ENCODE measurements at places on chromosomes 11 and 22.

- no peak for DNase-seq
These were observed 31.3 kb downstream of the MYO7A start for GRCh38 chr11:77159219-77159936.

DNA sequence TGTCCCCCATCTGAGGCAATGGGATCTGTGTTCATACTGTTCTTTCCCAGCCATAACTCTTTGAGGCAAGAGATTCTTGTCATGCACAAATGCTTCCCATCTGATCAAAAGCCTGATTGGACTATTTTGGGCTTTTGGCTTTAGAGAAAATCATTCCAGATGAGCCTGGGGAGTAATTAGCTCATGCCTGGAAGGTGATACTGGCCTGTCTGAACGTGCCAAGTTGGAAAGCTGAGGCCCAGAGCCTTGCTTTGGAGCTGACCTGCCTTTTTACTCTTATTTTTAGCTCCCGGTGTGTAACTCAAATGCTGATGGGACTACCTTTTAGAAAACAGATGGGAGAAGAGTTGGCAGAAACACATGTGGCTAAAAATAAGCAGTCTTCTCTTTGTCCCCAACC lies 105.0 kb downstream of the DBX1 start:
- no peak for DNase-seq

DNA sequence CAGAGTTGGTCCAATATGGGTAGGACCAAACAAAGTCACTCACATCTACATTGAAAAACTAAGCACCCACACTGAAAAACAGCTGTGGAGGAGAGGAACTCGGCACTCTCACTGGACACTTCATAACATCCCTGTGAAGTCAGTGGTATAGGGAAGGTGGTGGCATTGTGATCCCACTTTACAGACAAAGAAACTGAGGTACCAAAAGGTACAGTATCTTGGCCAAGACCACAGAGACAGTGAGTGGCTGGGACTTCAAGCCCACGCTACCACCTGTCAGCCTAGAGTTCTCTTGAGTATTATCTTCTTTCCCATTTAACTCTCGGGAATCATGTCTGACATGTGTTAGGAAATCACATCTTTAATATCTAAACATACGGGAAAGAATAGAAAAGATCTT lies 61.9 kb downstream of the SYN3 start:
- no peak for DNase-seq

- DNase-seq = no peak
These were observed 10.7 kb downstream of the ISX start for GRCh38 chr22:35076630-35077029.

DNA sequence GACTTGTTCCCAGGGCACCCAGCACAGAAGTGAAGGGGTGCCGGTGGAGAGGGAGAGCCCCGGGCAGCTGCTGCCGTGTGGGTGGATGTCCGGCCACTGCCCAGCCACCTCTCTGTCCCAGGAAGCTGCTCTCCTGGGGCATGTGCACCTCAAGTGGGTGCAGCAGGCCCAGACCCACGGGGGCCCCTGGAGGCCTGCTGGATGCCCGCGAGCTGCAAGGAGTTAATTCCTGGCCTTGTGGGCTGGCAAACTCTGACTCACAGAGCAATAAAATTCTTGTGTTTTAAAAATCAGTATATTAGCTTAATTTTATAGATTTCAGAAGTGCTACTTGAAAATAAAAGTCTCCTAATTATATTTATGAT lies 37.4 kb upstream of the KCNQ1OT1 start:
- DNase-seq = no peak

DNA sequence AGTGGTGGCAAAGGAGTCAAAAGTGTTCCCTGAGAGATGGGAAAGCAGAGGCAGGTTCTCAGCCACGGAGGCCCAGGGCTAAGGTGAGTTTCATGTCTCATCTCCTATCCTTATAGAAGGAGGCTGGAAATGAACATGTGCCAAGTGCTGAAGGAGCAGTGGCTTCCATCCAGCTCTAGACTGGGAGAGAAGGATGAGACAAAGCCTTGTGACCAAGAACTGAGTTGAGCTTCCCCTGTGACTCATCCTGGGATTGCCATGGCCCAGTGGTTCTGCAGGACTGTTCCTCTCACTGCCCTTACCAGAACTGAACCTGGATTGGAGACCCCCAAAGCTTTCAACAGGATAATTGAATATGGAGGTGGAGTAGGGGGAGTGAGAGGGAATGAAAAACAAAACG lies 16.7 kb upstream of the OR9Q1 start:
- no peak for DNase-seq

DNA sequence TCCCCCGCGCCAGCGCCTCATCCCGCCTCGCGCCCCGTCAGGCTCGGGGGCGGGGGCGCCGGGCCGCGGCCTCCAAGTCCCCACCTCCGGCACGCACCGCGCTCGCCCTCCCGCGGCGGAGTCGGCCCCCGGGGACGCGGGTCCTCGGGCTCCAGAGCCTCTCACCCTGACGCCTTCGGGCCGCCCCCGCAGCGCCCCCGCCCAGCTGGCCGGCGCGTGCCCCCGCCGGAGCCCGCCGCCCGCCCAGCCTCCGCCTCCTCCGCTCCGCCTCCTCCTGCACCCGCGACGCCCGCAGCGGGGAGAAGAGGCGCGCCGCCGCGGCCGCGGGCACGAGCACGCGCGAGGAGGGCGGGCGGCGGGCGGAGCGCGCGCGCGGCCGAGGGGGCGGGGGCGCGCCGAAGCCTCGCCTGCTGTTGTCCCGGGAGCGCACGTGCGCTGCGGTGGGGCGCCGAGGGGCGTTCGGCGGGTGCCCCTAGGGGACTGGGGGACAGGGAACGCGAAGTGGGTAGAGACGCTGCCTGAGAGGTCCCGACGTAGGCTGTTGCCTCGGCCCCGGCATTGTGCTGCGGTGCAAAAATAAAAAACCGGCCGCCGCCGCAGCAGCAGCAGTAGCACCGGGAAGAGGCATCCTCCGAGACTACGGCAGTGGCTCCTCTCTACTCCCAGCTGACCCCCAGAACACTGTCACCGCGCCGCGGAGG lies 87.4 kb upstream of the ARHGAP32 start:
- peak; percentile 65 for DNase-seq

- no peak for DNase-seq
These were observed 4.5 kb upstream of the TPBGL start for GRCh38 chr11:75236062-75236461.

- DNase-seq = no peak
These were observed 296.1 kb downstream of the RAB38 start for GRCh38 chr11:87879118-87879517.

GRCh38 chr11:6745465-6746015 lies 26.2 kb downstream of the OR2AG2 start:
- no peak for DNase-seq

DNA sequence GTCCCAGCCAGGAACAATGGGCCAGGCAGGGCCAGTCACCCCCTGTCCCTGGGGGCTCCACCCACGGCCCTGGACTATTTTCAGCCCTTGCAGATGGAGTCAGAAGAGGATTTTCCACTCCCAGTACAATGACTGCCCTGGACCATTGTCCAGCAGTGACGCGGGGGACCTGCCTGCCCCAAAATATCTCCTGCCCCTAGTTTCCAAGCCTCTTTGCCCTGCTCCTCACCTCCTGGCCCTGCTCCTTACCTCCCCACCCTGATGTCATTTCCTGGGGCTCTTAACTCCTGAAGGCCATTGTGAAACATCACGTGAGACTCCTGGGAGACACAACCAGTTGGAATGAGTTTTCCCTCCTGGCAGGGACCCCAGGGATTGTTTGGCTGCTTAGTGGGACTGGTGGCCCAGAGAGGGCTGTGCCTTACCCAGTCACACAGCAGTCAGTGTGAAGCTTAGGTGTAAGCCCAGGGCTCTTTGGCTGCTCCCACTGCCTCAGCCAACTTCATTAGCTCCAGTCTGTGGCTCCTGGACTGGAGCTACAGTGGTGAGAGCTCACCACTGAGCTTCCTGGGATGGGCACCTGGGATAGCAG lies 22.2 kb downstream of the P2RY2 start:
- DNase-seq = no peak

- no peak for DNase-seq
These were observed 16.0 kb downstream of the ADM start for GRCh38 chr11:10320736-10321465.

DNA sequence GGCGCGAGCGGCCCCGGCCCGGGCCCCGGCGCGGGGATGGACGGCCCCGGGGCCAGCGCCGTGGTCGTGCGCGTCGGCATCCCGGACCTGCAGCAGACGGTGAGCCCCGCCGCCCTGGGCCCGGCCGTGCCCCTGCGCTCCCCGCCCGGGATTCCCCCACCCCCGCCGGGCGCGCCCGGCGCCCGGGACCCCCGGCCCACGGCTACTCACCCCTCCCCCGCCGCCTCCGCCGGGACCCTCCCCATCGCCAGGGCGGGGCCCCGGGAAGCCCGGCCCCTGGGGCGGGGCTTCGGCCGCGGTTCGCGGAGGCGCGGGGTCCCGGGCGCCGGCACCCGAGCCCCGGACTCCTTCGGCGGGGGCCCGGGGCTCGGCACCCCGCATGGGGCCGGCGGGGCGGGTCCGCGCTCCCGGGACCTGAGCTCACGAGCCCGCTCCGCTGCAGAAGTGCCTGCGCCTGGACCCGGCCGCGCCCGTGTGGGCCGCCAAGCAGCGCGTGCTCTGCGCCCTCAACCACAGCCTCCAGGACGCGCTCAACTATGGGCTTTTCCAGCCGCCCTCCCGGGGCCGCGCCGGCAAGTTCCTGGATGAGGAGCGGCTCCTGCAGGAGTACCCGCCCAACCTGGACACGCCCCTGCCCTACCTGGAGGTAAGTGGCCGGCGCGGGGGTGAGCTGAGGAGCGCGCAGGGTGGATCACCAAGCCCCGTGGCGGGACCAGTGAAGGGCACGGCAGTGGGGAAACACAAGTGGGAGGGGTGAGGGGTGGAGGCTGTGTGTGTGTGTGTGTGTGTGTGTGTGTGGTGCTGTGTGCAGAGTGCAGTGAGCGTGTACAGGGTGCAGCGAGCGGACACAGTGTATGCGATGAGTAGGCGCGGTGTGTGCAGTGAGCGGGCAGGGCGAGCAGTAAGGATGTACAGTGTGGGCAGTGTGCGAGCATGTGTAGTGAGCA lies 2.3 kb downstream of the SHANK3 start:
- DNase-seq = peak; percentile 32

Measured in stimulated activated CD4-positive, alpha-beta T cell treated with anti-CD3 and anti-CD28 coated beads, Interleukin-4, amount 100 ng/mL, for 4 hours (primary cell).